ENCODE measurements at places on chromosomes 12 and 14.

DNA sequence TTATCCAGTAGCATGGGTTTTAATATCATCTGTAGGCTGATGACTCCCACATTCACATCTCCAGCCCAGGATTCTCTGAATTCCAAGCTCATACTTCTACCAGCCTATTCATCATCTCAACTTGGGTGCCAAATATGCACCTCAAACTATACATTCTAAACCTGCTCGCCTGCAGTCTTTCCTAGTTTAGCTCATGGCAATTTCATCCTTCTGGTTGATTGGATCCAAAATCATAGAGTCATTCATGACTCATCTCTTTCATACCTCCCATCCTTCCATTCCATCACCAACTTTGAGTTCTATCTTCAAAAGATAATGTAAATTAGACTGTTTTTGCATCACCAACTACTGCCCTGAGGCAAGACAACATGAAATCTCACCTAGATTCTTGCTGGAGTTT lies 99.7 kb upstream of the EGLN3 start:
- no peak for DNase-seq

DNA sequence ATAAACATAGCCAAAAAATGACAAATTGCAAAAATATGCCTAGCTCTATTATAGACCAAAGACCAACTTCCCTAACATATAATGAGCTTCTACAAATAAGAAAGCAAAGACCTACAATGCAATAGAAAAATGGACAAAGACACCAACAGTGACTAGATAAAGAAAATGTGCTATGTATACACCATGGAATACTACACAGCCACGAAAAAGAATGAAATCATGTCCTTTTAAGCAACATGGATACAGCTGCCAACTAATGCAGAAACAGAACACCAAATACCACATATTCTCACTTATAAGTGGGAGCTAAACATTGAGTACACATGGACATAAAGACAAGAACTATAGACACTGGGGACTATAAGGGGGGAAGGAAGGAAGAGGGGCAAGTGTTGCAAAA lies 10.9 kb upstream of the PCNX1 start:
- DNase-seq, result no peak

DNA sequence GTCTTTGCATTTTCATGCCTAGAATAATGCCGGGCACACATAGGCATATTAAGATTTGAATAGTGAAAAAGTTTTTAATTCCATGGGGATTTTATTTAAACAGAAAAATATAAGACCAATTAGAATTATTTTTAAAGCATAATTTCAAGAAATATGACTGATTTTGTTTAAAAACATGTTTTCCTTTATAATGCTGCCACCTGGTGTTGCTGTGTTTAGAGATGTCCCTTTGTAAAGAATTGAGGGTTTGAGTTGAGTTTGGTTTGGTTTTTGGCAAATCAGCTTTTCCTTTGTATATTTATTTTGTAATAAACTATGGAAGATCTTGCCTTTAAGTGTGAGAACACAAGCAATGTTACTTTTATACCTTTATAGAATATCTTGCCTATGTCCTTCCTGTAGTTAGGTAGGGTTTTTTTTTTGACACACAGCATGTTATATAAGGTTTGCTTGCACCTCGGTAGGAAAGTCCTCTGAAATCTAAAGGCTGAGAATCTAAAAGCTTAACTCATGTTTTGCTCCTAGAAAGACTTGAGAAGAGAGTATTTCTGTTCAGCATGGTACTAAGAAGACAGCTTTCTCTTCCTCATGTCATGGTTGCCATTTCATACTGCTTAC lies 31.4 kb upstream of the SNAPC1 start:
- DNase-seq, result no peak

- DNase-seq, result no peak
Observed at GRCh38 chr14:89382901-89383845, 33.9 kb downstream of the FOXN3 start.

DNA sequence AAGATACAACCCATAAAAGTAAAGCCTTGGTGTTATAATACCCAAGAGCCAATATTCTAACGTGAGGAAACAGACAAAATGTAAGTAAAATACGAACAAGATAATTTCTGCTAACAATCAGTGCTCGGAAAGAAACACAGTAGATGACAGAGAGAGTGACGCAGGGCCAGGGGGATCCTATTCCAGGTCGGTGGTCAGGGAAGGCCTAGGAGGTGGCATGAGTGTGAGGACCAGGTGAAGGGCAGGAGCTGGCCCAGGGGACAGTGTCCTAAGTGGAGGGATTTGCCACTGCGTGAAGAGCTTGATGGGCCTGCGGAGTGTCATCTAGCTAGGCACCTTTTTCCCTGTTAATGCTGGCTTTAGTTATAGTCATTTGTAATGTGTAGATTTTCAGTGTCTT lies 35.3 kb downstream of the ETV6 start:
- DNase-seq, result no peak

DNA sequence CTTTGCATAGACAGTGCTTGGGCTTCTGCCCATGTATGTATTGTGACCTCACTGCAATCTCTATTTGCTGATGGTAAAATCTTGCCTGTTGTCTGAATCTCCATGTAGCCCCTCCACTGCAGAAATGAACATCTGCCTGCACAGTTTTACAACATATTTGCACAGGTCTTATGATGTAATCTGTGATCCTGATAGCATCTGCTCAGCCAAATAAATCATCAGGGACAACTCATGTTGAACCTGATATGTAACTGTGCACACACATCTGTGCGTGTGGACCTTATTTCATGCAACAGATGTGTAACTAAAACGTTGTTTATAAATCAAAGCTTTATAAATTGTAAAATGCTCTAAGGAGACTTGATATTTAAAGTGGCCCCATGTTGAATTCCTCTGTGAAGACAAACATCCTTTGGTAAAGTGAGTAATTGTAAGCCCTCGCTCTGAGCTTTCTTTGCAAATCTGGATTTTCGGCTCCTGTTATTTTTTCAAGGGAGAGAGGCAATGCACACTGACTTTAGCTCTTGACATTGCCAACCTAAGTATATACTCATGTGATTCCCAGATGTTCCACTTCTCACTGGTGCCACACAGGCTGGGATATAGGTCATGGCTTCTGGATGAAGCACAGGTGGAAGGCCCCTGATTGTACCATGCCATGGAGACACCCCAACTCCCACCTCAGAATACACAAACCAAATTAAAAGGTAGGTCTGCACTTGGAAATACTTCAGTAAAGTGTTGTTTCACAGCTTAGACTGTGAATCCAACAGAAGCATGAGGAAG lies 371.3 kb downstream of the GRIN2B start:
- DNase-seq, result no peak

GRCh38 chr14:75427126-75427481 lies 718 bp upstream of the JDP2 start:
- no peak for DNase-seq

DNA sequence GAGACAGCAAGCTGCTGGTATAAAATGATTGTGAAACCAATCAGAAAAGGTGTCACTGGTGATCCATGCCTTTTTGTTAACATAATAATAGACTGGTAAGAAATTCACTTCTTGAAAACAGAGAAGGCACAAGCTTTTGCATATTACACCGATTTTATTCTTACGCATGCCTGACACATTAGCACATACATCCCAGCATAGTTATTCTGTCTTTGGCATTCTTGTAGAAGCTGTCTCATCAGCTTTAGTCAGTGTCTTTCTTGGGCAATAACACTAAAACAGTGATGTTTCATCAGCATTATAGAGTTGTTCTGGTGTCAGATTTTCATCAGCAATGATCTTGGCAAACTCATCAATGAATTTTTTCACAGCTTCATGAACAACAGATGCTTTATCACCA lies 283.4 kb upstream of the TMTC1 start:
- no peak for DNase-seq

- no peak for DNase-seq
Observed at GRCh38 chr12:15346488-15346887, 24.2 kb downstream of the PTPRO start.

DNA sequence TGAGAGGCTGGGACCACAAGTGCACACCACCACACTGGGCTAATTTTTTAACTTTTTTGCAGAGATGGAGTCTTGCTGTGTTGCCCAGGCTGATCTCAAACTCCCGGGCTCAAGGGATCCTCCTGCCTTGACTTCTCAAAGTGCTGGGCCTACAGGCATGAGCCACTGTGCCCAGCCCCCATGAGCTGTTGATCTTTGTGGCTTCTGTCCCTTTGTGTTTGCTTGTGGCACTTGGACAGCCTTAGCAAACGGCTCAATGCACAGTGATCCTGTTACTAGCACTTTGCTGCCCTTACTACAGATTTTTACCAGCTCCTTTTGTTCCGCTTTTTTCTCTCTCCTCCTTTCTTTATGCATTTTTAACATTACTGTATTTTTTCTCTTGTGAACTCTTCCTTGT lies 25.3 kb upstream of the EVL start:
- no peak for DNase-seq

DNA sequence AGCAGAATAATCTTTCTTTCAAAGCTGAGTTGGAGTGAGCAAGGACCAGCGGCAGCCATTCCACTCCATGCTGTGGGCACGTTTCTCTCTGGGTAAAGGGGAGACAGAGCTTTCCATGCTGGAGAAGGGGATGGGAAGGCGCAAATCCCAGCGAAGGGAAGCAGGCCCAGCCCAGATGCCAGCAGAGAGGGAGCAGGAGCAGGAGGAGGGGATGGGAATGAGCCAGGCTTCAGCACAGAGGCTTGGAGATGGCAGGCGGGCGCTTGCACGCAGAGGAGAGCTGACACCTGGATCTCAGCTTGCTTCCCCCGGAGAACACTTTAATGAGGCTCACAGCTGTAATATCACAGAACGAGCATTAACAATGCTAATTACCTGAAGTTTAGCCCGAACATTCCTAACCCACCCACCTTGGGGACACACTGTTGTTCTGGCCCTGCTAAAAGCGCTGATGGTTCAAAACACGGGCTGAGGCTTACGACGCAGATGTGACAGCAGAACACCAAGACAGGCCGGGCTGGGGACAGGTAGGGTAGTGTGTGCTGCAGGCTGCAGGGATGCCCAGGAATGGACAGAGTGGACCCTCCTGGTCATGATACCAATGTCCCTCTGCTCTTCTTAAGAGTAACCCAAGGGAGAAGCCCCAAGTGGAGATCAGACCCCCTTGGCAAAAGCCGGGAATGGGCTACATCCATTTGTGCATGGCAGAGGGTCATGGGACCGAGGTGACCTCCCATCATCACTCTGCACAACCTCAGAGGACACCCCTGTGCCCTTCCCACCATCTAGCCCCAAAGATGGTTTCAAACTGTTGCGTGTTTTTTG lies 288.6 kb downstream of the DPF3 start:
- no peak for DNase-seq

GRCh38 chr14:34766060-34766459 lies 51.7 kb upstream of the CFL2 start:
- DNase-seq, result no peak

DNA sequence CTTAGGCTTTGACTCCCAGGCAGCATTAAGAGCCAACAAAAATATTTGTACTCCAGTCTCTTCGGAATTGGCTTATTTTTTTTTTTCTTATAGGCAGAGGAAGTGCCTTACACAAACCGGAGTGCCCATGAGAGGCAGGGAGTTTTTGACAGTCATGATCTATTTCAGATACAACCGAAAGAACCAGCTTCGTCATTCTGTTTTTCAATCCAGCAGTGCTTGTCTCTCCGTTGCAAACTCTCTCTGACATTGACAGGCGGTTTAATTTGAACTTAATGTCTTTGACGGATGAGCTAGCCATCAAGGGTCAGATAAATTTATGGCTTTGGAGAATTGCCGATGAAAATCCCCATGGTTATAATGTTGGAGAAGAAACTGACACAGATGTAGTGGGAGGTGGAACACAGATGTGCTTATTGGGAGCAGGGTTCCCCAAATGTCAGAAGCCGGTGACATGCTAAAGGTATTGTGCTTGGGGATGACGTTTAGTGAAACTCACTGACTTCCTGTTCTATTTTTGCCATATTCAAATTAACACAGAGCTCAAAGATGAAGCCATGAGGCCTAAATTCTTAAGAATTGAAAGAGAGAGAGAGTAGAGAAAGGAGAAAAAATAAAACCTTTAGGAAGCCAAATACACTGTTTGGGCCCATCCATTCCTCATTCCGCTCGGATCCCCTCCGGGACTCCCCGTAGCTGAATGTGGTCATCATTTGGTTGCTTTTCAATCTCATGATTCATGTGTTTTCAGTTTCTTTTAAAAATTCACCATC lies 59.7 kb downstream of the PLXNC1 start:
- no peak for DNase-seq

- DNase-seq, result no peak
Observed at GRCh38 chr14:100539003-100539660, 48.1 kb downstream of the BEGAIN start.

GRCh38 chr12:127411166-127411915 lies 855.6 kb upstream of the TMEM132C start:
- DNase-seq, result no peak

GRCh38 chr14:82067221-82067875 lies 533.7 kb upstream of the SEL1L start:
- DNase-seq, result no peak

GRCh38 chr12:131250028-131250950 lies 296.6 kb downstream of the ADGRD1 start:
- DNase-seq, result no peak

- no peak for DNase-seq
Observed at GRCh38 chr14:90288651-90289355, 32.5 kb downstream of the PSMC1 start.

DNA sequence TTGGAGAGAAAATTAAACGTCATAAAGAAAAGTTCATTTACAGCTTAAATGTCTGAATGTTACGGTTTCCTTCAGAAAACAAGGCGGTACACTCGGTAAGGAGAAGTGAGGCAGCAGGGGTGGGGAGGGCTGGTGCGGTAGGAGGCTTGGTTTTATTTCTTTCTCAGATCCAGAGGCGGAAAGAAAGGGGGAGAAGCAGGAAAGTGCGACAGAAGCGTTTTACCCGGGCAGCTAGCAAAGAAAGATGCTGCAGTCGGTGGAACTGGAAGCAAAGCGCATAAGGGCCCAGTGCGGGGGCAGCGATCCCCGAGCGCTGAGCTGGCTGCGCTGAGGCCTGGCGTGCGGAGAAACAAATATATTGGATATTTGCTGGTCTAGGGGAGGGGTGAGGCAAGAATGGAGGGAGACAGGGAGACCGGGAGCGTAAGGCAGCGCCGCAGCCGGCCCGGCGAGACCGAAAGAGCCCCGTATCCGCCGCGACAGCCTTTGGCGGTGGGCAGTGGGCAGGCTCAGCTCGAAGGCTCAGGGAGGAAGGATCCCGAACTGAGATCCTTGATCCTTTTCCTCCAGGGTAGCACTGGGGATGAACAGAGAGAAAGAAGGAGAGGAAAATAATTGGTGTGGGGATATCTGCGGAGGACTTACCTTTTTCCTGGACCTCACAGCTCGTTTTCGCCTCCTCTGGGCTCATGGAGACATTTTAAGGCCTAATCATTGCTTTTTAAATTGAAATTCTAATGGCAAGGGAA lies 6.4 kb upstream of the HOXC11 start:
- DNase-seq, result no peak

DNA sequence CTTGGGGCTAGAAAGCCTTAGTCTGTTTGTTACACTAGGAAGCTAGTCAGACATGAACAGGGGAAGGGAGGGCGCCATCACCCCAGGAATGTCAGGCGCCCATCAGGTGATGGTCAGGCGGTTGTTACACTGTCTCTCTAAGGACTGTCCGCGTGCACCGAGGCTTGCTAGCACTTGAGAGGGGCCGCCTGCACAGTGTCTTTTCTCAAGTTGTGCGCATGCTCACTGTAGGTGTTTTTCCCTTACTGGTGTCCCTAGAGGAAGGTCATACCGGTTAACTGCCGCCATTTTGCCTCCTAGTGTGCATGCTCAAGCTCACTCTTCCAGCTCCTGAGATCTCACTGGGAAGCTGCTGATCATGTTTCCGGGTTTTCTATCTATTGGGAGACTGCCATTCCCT lies 855.0 kb upstream of the TMEM132C start:
- DNase-seq, result no peak
